Cerebellum (tissue), 4 donors: ENCODE measurements at places on chromosomes 6 and 20. TPM values are rescaled to one million over a fixed set of nuclear protein-coding genes. Genes with fewer than 3 reads are reported as not detected.

ATP6V1G2 gene
- total RNA-seq: 48.2 TPM

BPIFB4 gene
- not detected for total RNA-seq

CDH26 gene
- 1.2 TPM for total RNA-seq

DTNBP1 gene
- 7.3 TPM for total RNA-seq

BCAS4 gene
- total RNA-seq: 3.4 TPM

VGLL2 gene
- total RNA-seq: not detected

PNPLA1 gene
- not detected for total RNA-seq

SLC12A5 gene
- 26.0 TPM for total RNA-seq

PRDM13 gene
- 4.7 TPM for total RNA-seq

CGA gene
- total RNA-seq: 0.82 TPM
